Inflammatory macrophage (primary cell): ENCODE measurements at places on chromosomes 1 and 21.

DNA sequence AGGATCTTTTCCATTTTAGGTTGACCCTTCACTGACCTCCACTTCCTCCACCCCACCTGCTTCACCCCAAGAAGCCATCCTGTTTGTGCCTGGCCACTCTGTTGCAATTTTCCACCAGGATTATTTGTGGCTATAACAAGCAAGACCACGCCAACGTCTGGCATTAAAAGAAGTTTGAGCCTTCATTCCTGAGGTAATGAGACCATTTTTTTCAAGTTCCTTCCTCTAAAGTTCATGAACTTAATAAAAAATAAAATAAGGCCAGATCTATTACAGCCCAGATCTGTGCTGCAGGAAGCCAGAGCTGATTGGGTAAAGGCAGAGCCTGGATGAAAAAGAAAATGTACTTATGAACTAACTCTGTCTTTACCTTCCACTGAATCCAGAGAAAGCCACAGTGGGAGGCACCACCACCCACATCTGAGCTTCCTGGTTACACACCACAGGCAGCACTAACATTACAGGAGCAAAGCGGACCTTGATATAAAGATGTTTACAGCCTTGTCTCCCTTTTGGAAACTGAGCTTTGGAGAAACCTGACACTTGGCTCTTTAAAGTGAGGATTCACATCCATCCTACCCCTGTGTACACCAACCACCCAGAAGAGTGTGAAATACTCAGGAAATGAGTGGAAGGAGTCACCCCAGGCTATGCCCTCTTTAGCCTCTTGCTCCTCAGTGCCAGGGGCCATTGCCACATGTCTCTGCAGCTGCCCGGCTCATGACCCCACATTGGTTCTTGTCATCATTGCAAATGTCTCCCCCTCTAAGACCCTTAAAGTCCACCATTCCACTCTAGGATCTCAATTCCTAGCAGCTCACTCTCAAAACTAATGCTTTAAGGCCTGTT is 293.6 kb downstream of the PLPP3 start:
- peak; percentile 34 for DNase-seq

DNA sequence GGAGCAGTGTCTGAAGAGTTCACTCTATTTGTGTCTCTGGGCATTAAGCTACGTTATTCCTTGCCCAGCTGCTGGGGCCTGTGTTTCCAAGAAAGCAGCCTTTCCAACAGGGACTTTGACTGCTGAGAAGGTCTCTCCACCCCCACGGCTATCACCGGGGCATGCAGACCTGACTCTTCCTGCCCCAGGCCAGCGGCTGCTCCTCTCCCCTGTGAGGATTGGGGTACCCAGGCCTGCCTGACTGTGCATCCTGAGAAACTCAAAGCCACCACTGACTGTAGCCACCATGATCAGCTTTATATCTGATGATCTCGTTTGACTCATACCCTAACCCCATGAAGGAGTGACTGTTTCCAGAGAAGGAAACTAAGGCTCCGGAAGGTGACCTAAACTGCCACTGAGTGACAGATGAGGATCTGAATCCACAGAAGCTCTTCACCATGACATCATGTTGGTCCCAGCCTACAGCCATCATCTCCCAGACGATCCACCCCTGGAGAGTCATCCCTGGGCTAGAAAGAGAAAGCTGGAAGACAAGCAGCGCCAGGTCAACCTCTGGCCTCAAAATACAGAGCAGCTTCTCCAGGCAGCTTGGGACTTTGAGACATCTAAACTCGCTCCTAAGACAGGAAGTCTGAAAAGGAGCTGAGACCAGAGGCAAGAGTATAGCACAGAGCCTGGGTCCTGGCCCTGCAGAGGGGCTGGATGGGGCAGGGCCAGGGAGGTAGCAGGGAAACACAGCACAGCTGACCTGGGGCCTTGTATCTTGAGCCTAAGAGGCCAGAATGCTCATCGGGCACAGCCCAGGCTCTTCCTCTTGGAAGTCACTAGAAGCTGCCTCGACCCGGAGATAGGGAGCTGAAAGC is 244.0 kb upstream of the VAMP3 start:
- DNase-seq, result no peak

DNA sequence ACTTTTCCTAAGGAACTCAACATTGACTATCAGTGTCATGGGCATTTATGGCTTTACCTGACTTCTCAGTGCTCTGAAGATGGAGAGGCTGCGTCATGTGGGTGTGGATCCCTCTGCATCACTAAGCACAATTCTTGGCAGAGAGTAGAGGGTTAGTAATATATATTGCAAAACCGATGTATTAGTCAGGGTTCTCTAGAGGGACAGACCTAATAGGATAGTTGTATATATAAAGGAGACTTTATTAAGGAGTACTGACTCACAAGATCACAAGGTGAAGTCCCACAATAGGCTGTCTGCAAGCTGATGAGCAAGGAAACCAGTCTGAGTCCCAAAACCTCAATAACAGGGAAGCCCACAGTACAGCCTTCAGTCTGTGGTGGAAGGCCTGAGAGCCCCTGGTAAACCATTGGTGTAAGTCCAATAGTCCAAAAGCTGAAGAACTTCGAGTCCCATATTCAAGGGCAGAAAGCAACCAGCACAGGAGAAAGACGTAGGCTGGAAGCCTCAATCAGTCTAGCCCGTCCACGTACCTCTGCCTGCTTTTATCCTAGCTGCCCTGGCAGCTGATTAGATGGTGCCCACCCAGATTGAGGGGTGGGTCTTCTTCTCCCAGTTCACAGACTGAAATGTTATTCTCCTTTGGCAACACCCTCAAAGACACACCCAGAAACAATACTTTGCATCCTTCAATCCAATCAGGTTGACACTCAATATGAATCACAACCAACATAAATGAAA is 159.7 kb upstream of the NRIP1 start:
- peak; percentile 79 for DNase-seq

- no peak for DNase-seq
Observed at GRCh38 chr1:31701091-31701736, 2.6 kb downstream of the COL16A1 start.

GRCh38 chr1:155284476-155284875 is 7.2 kb downstream of the HCN3 start:
- DNase-seq, result no peak
